ENCODE measurements at places on chromosomes 12 and 14.

DNA sequence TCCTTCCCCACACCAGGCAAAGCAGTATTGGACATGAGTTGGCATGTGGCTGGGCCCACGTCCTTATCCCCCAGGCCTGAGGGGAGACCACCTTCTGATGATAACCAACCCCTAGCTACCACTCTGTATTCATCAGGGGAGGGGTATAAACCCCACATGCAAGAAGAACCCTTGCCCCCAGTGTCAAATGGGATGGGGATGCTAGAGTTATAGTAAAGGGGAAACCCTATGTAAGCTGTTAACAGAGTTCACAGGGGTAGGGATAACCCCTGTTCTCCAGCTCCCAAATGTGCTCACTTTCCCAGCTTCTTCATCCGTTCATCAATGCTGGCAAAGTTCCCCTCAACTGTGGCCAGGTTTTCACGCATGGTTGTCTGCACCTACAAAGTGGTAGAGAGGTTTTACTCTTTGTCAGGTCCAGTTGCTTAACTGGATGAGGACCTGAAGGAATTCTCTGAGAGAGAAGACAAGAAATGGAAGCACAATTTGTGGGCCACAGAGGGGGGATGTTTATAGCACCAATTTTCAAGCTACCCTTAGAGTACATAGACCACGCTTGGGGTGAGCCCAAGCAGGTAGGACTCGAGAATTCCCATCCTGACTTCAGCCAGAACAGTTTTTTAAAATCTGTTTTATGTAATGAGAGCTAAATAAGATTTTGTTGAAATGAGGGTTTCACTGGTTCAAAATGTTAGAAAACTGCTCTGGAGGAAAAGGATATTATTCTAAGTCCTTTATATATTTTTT, 7.9 kb downstream of the MBD6 start:
- no peak for DNase-seq

DNA sequence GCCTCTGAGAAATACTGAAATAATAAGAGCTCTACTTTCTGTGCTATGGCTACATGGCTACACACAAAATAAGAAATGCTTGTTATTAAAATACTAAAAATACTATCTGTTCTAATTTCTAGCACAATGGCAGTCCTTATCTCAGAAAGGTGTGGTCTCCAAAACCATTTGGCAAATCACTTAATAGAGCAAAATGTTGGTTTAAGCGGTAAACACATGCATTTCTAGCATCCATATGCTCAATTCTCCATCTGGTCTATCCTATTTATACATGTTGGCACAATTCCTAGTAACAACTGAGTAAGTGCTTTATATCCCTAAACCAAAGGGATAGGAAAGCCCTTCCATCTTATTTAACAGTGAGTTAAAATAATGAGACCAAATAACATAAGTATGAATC, 107.0 kb downstream of the PAPLN start:
- no peak for DNase-seq

DNA sequence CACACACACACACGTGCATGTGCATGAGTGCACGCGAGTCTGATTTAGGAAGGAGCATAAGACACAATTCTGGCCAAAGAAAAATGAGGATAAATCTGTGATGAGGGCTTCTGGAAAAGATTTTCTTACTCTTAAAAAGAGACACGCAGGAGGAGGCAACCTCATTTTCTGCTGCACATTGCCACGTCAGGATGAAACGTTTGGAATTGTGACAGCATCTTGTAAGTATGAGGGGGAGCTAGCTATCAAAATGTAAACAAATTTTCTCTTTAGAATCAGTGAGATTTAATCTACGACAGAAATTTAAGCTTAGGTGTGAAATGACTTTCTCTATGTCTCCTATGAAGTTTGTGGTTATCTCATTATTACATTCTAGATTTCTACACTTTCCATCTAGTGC, 31.1 kb upstream of the NUBPL start:
- DNase-seq, result no peak

DNA sequence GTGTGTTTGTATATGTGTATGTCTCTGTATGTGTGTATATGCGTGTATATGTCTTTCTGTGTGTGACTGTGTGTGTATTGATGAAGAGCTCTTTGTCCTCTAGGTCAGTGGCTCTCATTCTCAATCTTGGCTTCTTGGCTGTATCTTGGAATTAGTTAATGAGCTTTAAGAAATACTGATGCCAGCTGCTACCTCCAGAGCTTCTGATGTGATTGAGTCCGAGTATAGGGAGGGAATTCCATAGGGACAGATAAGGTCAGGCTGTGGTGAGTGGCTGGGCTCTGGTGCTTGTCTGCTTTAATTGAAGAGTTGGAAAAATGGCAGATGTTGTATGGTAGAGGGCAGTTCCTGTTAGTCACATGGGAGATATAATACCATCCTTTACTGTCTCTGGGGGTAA, 140.1 kb downstream of the C12orf75 start:
- no peak for DNase-seq

GRCh38 chr12:3389986-3390385, 101.0 kb upstream of the PRMT8 start:
- no peak for DNase-seq

GRCh38 chr12:52713960-52714886, 10.9 kb upstream of the KRT77 start:
- peak; percentile 41 for DNase-seq

DNA sequence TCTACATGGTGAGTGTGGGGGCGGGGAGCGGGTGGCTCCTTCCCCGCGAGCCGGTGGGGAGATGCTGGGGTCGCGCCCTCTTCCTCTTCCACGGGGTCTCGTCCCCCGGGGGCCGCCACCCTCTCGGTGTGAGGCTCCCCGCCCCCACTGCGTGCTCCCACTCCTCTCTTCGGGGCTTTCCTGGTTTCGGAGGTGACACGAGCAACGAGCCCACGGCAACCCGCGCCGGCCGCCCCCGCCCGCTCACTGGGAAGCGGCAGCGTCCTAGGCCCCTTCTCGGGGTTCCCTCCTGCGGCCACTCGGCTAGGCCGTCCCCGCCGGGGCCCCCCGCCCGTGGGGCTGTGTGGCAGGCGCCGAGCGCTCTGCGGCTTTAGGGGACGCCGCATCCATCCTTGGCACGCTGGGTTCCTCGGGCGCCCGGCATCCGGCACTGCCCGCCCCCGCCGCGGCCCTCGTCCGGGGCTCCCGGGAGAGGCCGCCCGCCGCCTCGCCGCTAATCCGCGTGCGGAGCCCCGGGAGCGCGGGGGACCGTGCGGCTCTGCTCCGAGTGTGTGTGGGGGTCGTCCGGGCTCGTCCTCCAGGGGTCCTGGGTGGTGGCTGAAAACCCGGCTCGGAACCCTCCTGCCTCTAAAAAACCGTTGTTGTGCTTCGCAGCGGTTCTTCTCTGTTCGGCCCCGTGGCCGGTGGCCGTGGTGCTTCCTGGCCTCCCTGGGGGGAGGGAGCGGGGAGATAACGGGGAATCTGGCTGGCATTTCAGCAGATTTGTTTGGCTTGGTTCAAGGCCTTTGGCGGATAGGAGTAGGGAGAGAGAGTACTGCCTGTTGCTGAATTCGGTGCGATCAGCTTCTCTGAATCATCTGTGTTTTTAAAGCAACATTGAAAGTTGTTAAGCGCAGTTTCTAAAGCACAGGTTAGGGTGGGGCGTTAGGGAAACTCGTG, 1.0 kb downstream of the PCNX1 start:
- peak; percentile 71 for DNase-seq

DNA sequence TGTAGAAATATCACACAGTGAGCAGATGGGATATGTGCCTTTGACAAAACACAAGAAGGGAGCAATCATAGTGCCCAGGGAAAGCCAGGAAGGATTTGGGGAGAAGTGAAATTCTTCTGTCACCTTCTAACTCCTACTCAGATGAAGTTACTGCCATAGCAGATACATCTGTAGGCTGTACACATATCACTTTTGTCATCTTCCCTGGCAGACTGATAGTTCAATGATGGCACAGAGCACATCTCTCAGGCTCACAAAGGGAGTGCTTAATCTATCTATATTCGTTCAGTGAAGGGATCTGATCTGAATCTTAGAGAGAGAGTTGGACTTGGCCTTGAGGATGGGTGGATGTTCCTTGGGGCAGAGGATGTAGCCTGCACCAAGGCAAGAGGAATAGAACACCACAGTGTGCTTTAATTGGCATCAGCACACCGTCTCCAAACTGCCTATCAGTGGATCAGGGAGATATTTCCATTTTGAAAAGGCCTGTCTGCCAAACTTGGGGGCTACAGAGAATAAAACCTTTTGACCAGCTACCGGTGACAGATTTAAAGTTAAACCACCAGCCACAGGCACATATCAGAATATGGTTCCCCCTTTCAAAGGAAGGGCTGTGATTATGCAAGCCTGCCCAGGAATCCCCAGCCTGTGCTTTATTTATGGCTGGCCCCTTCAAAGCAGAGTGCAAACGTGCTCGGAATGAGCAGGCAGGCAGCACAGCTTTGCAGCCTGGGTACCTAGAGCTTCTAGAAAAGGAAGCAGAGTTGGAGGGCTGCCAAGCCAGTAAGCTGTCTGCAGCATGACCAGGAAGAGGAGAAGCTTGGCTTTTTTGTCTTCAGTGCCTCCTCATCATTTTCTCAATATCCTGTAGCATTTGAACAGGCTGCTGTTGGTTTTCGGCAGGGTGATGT, 165.5 kb upstream of the DYRK2 start:
- peak; percentile 96 for DNase-seq

GRCh38 chr12:102917026-102917787, at the start of gene PAH:
Gene PAH, minus strand, starts transcription at chr12:102917244. Its CDS starts 114 bp downstream, at chr12:102917130.
- DNase-seq, result peak; percentile 7

DNA sequence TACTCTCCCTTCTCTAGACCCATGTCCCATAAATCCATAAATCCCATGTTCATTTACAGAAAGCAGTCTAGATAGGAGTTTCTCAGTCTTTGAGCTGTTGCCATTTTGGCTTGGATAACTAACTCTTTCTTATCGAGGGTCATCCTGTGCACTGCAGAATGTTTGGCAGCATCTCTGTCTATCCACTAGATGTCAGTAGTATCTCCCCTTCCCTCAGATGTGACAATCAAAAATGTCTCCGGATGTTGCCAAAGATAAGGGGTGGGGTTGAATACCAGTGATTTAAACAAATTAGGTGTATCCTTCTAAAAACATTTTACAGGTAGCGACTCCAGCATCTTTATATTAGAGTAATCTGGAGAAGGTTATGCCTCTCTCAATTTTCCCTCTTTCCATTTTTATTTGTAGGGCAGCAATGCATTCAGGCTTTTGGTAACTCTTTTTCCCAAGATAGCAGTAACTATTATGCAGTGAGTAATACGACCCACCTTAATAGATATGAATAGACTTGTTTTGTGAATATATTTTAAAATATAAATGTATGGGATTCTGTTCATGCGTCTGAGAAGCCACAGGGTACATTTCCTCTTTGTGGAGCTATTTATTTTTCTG, 100.7 kb downstream of the LRRK2 start:
- no peak for DNase-seq

GRCh38 chr12:88924162-88924561, 343.9 kb upstream of the KITLG start:
- DNase-seq, result no peak

- DNase-seq, result no peak
These were observed 1.1 kb upstream of the FAR2 start for GRCh38 chr12:29147731-29148595.

GRCh38 chr12:31736472-31736871, 7.7 kb upstream of the AMN1 start:
- peak; percentile 82 for DNase-seq

DNA sequence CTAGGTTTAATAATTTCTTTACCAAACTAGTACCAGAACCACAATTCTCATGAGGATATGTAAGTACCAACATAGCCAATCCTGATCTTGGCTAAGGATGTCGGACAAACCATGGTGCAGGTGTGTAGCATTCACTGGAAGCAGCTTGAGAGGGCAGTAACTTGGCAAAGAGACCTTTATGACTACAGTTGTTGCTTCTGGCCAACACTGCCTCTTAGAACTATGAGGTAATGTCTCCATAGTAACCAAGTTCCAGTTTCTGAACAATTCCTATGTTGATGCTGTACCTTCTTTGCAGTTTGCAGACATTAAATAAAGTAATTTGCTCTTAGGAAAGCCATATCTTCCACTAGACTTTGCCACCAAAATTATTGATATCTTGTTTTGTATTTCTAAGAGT, at the start of gene LMNTD1:
TSS of gene LMNTD1 (minus strand) at position 186 of the 400 bp plus-strand sequence. CDS start 324 bp downstream, outside the sequence.
- no peak for DNase-seq

GRCh38 chr12:3247629-3248161, 170.5 kb downstream of the TSPAN9 start:
- no peak for DNase-seq

GRCh38 chr12:67052981-67053380, 216.2 kb upstream of the CAND1 start:
- DNase-seq, result no peak

DNA sequence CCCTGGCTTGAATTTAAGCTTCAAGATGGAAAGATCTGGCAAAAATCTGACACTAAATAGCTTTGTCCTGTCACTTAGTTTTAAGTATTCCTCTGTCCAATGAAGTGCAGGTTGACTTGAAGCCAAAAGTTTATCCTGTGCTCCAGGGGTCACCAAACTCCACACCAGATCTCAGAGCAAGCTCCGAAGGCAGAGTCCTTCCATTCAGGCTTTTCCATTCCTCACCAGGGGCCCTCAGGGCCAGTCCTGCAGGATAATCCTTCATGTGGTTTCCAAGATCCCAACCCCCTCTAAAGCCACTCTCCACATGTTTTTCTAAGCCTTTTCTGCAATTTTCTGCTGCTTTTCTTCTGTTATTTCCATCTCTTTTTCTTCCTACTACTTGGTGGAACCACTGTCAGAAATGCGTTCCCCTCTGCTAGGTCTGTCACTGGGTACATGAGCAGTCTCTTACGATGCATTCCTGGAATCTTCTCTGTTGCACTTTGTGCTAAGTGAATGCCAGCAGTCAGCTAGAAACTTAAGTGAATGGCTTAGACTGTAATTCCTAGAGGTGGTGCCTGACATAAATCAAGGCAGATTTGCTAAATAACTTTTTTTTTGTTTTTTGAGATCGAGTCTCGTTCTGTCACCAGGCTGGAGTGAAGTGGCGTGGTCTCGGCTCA, 251.4 kb downstream of the MSRB3 start:
- no peak for DNase-seq

Measured in CD4-positive, alpha-beta T cell treated with Interleukin-6 for 4 hours (primary cell).